NCI-H1436 treated with DMSO at 0.1 percent for 48 hours (cell line): ENCODE measurements at places on chromosomes 1 and 21.

GRCh38 chr1:11535316-11535715 is 56.4 kb downstream of the DISP3 start:
- DNase-seq, result no peak

DNA sequence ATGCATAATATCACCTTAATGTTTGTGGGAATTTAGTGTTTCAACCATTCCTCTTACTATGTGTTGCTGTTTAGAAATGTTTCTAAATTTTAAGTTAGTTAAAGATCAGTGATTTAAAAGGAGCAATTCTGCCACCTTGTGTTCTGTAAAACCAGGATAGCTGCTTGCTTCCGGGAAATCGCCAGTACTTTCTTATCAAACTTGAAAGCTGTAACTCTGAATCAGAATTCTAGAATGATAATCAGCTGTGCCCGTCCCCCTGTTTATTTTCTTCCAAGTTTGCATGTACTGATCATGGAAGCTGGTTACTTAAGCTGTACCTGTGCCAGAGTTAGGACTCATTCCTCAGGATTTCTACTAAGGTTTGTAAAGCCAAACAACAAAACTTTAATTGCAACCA is 656.4 kb downstream of the LTN1 start:
- no peak for DNase-seq

DNA sequence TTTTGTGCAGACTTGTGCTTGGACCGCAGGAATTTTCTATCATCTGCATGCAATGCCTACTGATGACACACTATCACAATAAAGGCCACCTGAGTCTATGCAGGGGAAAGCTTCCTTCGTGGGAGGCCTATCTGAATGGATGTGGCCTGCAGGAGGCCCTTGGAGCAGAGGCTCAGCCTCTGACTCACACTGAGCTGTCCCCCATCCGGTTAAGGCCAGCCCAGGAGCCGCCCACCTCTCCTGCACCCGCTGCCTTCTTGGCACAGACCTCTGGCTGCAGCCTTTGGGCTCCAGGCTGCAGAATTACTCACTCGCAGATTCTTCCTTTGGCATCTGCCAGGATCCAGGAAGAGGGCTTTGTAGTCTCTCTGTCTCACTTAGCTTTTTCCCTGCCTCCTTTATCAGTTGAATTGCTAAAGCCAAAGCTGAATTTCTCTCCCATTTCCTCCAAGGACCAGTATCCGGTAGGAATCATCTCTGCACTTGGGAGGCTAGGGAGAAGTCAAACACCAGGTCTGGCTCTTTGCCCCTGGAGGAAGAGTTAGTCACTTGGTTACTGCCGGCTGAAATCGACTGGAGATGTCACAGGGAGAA is 65.1 kb upstream of the JUN start:
- no peak for DNase-seq

DNA sequence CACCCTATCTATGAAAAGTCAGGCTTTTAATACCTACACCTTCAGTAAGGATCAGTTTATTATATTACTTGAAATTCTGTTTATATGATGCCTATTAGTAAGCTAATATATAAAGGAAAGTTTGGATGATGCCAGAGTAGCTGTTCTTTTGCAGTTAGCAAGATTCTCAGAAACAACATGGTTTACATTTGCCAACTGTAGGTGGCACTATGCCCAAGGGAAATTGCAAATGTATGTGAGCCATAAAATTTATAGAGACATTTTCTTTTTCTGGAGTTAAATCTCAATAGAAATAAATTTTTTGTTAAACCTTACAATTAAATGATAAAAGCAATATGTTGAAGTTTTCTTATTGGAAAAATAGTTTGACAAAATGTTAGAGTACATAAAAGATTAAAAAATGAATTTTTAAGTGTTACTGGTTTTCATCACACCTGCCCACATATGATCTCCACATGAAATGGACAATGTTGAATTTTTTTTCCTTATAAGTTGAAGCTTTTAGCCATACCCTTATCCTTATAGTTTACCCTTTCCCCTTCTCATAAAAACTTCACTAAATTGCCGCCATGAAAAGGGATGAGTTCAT is 32.1 kb upstream of the EPHX4 start:
- DNase-seq, result peak; percentile 5

GRCh38 chr1:156083800-156084790 is 1.8 kb upstream of the MEX3A start:
- DNase-seq, result no peak

DNA sequence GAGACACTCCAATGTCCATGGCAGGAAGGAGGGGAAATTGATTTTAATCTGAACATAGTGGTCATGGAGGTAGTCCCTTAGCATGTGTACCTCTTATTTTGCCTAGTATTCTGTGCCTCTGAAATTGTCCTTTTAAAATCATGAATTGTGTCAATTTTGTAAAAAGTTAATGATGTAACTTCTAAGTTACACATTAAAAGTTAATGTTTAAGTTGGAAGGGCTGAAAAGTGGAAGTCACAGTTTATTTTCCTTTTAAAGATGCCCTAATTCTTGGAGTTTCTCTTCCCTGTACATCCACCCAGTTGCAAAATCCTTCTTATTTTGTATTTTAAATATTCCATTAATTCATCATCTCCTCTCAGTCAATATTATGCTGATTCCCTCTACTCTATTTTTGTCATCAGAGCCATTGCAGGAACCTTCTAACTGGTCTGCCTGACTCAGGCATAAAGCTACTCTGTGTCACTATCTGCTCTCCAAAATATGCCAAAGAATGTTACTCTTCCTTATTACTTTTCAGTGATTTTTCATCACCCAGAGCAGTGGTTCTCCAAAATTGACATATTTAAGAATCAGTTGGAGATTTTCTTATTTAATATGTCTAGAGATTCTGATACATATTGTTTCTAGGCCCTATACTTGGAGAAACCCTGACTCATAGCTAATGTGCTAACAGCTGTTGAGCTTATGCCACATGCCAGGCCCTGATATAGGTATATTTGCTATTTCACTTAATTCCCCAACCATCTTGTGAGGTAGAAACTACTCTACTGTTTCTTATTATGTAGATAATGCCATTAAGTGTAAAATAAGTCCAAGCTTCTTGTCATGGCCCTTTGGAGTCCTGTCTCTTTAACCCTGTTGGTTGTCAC is 5.1 kb downstream of the HOOK1 start:
- DNase-seq, result no peak

DNA sequence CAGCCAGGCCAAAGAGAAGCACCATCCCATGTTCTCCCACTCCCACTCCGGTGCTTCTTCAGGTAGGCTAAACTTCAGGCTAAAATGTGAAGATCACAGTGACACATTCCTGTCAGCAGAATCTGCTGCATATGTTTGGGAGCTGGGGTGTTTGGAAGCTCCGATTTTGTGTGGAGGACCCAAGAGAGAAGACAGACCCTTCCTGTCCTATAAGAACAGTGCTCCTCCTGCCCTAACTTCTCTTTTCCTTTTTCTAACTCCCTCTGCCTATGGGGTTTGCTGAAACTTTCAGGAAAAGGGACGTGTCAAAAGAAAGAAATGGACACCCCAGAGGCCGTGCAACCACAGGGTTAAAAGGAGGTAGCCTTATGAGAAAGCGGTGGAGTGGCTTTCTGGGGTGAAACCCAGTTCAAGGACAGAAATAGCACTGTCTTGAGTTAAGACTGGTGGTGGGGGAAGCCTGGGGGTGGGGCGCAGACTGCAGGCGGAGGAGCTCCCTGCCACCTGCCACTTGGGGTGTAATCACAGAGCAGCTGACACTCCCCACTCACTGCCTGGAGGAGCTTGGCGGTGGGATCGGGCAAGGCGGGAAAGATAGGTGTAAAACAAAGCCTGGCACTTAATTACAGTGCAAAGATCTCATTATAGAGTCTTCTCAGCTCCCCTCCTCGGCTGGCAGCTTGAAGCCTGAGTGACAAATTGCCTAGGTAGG is 645 bp upstream of the TLR5 start:
- peak; percentile 65 for DNase-seq

- DNase-seq, result no peak
These were observed 2.7 kb upstream of the CDC42BPA start for GRCh38 chr1:227321035-227321434.

DNA sequence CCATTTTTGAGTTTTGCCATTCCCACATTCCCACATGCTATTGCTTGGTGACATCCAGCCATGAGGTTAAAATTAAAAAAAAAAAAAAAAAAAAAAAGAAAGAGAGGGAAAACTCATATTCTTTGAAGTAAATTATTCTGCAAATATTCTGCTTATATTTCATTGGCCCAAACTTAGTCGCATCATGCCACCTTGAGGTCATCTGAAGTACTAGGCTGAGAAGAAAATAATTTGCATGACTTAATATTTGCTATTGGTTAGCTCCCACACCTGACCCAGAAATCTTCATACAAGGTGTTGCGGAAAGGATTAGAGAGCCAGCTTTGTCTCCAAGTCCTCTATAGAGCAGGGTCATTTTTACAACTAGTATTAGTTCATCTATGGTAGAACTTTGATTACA is 2206.0 kb downstream of the MRPL39 start:
- DNase-seq, result no peak

DNA sequence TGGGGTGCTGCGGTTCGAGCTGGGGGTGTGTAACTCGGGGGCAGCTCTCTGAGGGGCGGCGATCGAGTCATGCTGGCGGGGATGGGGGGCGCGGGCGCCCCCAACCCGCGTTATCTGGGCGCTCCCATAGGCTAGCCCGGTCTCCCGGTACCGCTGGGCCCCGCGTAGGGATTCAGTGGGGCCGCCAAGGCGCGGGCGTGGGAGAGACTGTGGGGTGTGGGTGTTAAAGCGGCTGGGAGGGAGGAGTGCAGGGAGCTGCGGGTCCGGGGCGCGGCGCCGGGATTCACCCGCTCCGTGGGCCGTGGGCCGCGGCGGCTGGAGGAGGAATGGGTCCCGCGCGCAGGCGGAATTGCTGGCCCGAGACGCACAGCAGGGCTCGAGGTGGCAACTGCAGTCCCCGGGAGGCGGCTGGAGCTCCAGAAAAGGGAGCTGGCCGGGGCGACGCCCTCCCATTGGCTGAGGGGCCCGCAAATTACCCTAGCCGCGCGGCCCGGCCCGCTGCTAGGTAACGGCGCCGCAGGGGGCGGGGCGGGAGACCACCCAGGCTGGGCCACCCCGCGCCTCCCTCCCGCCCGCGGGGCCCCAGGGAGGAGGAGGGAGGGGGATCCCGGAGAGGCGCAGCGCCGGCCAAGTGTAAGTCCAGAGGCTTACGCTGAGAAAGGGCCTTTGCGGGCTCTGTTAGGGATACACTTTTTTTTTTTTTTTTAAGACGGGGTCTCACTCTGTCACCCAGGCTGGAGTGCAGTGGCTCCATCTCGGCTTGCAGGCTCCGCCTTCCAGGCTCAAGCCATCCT is at the start of gene PTCH2:
Gene PTCH2, minus strand, starts transcription at position 392 of the 794 bp plus-strand sequence. Its CDS starts 321 bp downstream, at position 71.
- DNase-seq, result peak; percentile 34

DNA sequence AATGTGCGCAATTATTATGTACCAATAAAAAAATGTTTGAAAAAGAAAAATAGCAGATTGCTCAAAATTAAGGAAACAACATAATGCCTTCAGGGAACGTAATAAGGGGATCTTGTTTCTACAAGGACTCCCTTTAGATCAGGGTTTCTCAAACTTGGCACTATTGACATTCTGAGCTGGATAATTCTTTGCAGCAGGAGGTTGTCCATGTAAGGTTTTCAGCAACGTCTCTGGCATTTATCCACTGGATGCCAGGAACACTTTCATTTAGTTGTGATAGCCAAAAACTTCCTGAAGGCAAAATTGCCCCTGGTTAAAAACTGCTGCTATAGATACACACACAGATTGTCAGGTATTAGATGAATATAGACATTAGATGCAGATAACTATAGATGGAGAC is 666.7 kb upstream of the ADAMTS5 start:
- DNase-seq, result no peak

GRCh38 chr1:111602974-111603373 is 16.6 kb upstream of the RAP1A start:
- no peak for DNase-seq

DNA sequence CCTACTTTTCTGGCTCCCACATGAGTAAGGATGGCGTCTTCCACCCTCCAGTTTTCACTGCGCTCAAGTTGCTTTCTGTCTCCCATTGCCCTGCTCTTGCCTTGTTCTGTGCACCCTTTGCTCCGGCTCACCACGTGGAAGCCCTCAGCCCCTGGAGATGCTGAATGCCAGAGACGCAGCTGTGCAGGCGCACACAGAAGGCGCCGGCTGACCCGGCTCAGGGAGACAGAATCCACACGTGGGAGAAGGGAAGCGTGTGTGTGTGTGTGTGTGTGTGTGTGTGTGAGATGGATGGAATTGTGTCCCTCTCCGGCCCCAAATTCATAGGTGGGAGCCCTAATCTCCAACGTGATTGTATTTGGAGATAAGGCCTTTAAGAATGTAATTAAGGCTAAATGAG is 118.2 kb upstream of the ERRFI1 start:
- no peak for DNase-seq
